GM19239 (cell line): ENCODE measurements at places on chromosomes 5 and 9.

- DNase-seq, result no peak
Measured at GRCh38 chr5:62974623-62975022, 396.0 kb downstream of the LRRC70 start.

GRCh38 chr5:80076131-80077050 lies 41.2 kb downstream of the THBS4 start:
- DNase-seq, result no peak

DNA sequence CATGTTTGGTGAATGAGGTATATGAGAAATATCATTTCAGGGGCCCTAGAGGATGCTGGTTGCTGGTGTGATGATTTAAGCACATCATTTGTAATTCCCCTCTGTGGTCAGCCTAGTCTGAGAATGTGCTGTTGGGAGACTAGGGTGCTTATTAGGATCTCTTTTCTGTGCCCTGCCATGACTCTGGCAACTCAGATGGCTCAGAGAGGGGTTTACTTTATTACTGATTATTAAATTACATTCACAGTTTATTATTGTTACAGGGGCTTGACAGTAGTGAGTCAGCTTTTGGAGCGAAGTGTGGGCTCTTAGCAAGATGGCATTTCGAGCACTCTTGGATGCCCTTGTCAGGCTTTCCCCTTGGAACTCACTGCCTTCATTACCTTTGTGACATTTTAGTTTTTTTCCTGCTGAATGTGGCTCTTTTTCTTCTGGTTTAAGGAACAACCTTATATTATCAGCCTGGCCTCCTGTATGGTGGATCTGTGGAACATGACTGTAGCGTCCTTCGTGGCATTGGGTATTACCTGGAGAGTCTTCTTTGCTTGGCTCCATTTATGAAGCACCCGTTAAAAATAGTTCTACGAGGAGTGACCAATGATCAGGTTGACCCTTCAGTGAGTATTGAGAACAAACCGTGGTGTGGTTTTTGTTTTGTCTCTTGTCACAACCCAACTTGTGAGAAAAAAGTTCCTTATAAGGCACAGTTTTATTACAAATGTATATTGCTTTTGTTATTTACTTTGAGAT lies 33.8 kb downstream of the RCL1 start:
- DNase-seq, result no peak

- no peak for DNase-seq
Measured at GRCh38 chr9:112184221-112184620, 9.1 kb upstream of the SUSD1 start.

DNA sequence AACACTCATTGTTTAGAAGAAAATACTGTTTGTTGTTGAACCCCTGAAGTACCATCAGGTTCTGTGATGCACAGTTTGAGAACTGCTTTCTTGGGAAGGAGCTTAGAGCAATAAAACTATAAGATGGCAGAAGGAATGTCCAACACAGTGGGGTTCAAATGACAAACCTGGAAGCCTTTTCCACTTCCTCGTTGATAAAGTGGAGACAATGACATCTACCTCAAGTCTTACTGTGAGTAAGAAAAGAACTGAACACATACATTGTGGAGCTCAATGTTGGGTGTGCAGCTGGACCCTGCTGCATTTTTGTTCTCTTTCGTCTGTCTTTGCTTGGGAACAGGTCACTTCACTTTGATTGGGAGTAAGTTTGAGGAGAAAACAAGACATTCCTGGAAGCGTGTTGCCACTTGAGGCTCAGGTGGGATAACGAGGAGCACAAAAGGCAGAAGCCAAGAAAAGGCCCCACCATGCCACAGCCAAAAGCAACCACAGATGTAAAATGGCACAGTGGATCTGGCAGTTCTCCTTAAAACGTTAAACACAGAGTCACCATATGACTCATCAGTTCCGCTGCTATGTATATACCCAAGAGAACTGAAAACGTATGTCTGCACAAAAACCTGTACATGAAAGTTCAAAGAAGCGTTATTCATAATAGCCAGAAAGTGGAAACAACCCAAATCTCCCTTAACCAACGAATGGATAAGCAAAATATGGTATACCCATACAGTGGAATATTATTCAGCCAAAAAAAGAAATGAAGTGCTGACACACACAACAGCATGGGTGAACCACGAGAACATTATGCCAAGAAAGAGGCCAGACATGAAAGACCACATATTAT lies 42.9 kb upstream of the SUB1 start:
- DNase-seq, result no peak

GRCh38 chr9:9719373-9720112 lies 893.3 kb downstream of the PTPRD start:
- no peak for DNase-seq

DNA sequence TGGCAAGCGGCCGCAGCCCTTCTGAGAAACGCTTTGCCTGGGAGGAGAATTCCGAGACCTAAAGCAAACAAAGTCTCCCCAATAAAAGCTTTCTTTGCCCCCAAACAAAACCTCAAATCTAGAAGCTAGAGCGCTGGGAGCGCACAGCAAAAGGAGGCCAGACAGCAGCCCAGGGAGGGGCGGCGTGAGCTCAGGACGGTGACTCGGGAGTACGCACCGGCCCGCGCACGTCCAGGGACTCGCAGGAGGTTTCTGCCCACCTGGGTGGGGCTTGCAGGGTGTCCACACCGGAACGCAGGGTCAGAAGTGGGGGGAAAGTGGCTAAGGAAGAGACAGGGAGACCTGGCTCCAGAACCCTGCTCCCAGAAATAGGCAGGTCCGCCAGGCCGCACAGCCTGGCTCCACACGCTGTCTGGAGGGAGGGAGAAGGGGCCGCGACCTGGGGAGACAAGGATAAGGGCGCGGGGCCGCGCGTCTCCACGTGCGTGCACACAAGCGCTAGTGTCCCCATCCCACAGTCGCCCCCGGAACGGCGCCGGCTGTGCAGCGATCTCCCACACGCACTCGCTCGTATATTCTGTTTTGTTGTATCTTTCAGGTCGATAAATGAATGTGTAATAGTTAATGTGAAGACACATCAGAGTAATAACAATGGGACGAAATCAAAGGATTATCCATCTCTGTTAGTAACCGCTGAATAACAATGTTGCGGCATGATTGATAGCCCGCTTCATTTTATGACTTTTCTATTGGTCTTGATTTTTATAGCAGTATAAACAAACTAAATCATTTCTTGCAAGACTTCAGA lies 2.3 kb upstream of the OTP start:
- no peak for DNase-seq

DNA sequence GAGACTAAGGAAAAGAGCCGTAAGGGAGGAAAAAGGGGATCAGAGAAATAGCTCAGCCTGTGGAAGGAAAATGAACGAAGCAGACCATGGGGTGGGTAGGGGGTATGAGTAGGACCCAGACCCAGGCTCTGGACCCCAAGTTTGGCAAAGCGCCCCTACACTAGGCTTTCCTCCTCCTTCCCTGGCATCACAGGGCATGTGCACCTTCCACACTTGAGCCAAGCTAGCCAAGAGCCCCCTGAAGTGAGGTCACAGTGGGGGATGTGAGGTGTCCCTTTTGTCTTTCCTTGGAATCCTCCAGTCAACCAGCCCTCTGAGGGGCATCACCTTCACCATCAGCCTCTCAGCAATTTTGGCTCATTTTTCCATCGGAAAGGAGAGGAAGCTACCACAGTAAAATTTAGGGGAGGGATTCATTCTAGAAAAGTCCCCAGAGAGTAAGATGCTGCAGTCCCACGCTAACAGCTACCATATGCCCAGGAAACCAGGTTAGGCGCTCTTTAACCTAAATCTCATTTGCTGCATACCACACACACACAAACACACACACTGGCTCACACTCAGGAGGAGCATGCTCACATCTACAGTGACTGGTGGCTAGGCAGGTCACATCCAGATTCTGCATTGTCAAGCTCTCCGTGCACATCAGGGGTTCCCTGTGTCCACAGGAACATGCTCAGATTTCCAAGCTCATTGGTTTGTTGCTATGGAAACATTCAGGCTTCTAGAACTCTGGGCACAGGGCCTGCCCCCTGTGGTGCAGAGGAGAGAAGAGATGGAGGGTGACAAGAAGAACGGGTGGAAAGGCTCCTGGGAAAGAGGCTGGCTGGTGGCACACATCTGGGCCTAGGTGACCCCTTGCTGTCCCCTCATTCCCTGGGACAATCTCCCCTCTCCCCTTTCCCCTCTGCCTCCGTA lies 9.9 kb downstream of the REEP2 start:
- DNase-seq, result no peak

GRCh38 chr9:130407916-130408663 lies 36.7 kb upstream of the ASS1 start:
- DNase-seq, result no peak

GRCh38 chr9:93520523-93520922 lies 55.9 kb upstream of the PHF2 start:
- DNase-seq, result no peak

GRCh38 chr9:79799691-79800335 lies 228.0 kb downstream of the TLE4 start:
- DNase-seq, result no peak

GRCh38 chr9:4272126-4272525 lies 27.7 kb downstream of the GLIS3 start:
- no peak for DNase-seq

DNA sequence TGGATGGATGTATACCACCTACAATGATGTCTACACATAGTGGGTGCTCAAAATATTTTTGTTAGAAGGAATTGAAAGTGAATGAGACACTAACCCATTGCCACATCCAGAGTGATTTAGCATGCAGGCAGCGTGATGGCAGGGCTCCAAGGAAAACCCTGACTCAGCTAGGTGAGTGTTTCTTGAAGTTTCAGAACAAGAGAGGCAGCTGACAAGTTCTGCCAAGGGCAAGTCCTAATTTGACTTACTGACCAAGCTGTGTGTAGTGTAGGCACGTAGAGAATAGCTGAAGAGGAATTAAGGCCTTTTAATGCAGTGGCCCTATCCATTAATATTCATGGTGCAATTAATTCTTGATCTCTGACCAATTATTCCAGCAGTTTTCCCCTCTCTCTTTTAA lies 107.8 kb upstream of the ATP10B start:
- DNase-seq, result no peak
